ENCODE measurements at places on chromosomes 1 and 21. TPM values are rescaled to one million over a fixed set of nuclear protein-coding genes. Genes with fewer than 3 reads are reported as not detected.

GRCh38 chr1:158248118-158248517 is 6.1 kb upstream of the CD1A start:
- no peak for DNase-seq

DNA sequence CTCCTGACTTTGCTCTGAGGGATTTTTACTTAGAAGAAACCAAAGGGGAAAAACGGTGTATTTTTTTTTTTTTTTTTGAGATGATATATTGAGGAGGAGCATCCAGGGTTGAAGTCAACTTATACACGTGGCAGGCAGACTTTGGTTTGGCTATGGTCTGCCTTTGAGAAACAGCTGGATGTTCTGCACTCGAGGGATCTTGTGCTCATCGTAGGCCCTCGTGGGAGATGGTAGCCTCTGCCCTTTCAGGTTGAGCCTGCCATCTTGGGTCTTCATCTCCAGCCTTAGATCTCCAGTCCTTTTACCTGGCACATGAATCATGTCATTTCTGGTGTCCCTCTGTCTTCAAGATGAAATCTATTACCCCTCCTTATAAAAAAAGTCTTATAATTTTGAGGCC is 67.1 kb upstream of the UBE2U start:
- DNase-seq: no peak

Gene AQP10
- total RNA-seq: not detected

- DNase-seq: no peak
Measured at GRCh38 chr1:230049731-230050130, 17.3 kb upstream of the GALNT2 start.

Gene SPRR1B
- total RNA-seq: not detected

- DNase-seq: no peak
Measured at GRCh38 chr1:5781079-5781478, 211.1 kb downstream of the NPHP4 start.

GRCh38 chr1:223223091-223223995 is 80.3 kb upstream of the TLR5 start:
- DNase-seq: peak; percentile 45

DNA sequence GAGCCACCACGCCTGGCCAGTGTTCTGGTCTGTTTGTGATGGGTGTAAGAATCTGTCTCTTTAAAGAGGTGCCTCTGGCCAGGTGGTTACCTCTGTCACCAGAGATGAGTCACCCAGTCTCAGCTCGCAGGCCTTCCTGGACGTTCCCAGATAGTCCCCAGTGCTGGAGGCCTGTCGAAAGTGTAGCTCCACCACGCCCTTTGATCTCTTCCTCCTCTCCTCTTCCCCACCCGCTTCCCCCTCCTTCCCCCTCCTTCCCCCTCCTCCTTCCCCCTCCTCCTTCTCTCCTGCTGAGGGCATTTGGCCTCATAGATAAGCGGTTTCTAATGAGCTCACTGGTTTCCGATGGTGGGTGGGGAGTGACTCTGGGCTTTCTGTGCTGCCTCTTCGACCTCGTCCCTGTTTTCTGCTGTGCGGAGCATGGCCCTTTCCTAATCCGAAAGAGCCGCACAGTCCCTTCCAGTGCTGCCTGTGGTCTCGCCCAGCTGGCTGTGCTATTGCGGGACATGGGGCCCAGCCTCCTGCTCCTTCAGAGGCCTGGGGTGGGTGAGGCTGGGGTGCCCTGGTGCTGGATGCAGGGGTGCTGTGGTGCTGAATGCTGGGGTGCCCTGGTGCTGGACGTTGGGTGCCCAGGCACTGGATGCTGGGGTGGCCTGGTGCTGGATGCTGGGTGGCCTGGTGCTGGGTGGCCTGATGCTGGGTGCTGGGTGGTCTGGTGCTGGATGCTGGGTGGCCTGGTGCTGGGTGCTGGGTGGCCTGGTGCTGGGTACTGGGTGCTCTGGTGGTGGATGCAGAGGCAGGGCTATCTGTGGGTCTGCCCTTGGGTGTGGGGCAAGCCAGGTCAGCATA is 19.2 kb downstream of the AGPAT3 start:
- no peak for DNase-seq

GRCh38 chr1:167695147-167695546 is 26.6 kb upstream of the MPZL1 start:
- DNase-seq: no peak

DNA sequence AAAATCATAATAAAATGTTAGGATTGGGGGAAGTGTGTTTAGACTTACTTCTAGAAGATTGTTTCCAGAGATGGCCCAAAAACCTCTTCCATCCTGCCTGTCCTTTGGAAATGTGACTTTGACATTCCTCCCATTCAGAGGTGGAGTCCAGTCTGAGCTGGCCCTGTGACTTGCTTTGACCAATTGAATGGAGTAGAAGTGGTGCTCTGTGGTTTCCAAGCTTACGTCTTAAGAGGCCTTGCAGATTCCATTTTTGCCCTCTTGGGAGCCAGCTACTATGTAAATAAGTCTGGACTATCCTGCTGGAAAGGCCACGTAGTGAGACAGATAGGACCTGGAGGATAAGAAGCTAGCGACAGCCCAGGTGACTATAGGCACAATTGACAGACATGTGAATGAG is 1.3 kb upstream of the NT5C1A start:
- no peak for DNase-seq

GRCh38 chr1:235326719-235327558 is 1.0 kb downstream of the ARID4B start:
- DNase-seq: no peak

Gene ST6GALNAC3
- 34.5 TPM for total RNA-seq

DNA sequence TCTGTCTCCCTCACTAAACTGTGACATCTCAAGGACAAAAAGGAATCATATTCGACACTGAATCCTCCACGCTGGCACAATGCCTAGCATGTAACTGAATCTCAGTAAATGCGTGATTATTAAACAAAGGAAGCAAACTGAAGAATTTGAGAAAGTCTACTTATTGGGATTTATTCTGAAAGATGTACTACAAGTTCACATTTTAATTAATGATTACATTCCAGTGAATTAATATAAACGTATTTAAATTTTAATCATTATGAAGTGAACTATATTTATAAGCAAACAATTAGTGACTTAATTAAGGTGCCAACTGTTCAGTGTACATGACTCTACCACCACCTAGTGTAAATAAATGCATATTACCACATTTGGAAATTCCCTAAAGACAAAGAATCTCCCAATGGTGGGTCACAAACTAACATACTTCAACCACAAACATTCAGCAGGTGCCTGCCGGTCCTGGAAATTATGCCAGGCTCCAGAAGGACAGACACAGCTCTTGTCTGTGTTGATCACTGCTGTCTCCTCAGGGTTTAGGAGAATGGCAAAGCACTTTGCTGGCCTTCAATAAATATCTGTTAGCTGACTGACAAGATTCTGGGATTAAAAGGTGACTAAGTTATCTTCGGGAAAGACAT is 56.3 kb downstream of the SMYD3 start:
- DNase-seq: no peak

DNA sequence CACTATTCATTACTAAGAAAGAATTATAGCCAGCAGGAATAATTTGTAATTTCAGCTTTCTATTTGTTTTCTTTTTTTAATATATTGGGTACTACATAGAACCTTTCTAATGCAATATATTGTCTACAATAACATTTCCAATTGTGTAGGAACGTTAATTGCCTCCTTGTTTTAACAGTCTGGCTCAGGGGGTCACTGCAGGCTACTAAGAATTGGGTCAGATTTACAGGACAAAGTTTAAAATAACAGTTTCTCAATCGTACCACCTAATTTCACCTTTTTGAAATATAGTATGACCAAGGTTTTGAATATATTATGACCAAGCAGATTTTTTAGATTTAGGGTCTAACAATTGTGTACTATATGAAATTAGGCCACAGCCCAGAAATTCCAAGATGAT is 2.4 kb downstream of the CFH start:
- DNase-seq: no peak

Gene GRIK3
- total RNA-seq: under 0.01 TPM

DNA sequence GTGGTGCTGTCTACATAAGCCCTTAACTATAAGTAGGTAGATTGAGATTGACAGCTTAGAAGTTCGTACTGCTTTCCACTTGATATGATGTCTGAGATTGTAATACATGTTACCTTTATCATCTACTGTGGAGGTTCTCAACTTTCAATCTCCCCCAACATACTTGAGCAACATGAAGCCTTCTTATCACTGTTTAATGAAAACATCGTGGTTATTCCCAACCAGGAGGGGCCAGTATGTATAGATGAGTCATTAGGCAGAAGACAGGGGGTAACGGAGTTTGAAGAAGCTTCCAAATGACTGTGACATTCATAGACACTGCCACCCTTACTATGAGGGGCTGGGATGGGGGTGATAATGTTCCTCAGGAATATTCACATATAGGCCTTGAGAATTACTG is 36.0 kb downstream of the CENPF start:
- DNase-seq: no peak

- DNase-seq: peak; percentile 36
Measured at GRCh38 chr1:213327017-213327667, 276.1 kb downstream of the RPS6KC1 start.

DNA sequence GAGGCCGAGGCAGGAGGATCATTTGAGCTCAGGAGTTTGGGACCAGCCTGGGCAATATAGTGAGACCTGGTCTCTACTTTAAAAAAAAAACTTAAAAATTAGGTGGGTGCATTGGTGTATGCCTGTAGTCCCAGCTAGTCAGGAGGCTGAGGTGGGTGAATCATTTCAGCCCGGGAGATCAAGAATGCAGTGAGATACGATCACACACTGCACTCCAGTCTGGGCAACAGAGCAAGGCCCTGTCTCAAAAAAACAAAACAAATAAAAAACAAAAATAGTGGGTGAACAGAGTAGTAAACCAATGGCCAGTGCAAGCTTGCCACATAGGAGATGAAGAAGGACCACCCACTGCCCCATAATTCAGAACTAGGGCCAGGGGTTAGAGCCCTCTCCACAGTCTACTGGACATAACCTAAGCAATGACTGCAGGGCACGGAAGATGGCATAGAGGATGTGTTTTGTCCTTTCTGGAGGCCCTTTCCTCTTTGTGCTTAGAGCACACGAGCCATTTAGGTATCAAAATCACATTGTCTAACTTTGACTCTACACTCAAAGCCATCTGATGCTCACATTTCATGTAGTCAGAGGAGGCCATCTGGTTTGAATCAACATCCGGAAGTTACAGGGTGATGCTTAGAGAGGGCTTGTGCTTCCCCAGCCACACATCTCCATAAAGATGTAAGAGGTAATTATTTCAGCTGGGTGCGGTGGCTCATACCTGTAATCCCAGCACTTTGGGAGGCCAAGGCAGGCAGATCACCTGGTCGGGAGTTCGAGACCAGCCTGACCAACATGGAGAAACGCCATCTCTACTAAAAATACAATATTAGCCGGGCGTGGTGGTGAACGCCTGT is 12.6 kb downstream of the CD2 start:
- no peak for DNase-seq

Gene GUCA2B
- not detected for total RNA-seq

GRCh38 chr1:19123837-19124236 is 86.2 kb downstream of the UBR4 start:
- no peak for DNase-seq

- peak; percentile 33 for DNase-seq
Measured at GRCh38 chr1:110563089-110563488, 43.1 kb downstream of the KCNA2 start.

GRCh38 chr1:184061396-184062003 is 10.0 kb downstream of the TSEN15 start:
- no peak for DNase-seq

Gene SUMO3
- total RNA-seq: 69.2 TPM

DNA sequence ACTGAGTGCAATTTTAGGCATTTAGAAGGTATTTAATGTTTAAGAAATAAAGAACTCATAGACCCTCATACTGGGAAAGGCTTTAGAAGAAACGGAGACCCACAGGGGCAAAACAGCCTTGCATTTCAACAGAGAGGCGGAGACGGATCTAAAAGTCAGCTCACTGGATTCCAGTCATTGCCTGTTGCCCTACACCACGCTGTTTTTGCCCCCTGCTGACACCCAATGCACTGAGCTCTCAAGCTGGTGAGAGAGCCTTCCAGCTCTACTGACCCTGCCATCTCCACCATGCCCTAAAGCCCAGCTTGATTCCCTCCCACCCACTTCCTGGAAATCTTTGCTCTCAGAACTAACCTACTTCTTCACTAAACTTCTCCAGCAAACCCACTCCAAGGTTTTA is 7.2 kb upstream of the TRAF3IP3 start:
- no peak for DNase-seq

GRCh38 chr1:22143065-22144033 is at the start of gene WNT4:
TSS of gene WNT4 (minus strand) at chr1:22143097. CDS start at chr1:22142922, 175 bp downstream.
- no peak for DNase-seq

GRCh38 chr1:158058237-158058985 is 65.0 kb downstream of the KIRREL1 start:
- DNase-seq: no peak

Gene CLCA4
- total RNA-seq: not detected

GRCh38 chr1:33330361-33330890 is 9.5 kb upstream of the A3GALT2 start:
- no peak for DNase-seq

DNA sequence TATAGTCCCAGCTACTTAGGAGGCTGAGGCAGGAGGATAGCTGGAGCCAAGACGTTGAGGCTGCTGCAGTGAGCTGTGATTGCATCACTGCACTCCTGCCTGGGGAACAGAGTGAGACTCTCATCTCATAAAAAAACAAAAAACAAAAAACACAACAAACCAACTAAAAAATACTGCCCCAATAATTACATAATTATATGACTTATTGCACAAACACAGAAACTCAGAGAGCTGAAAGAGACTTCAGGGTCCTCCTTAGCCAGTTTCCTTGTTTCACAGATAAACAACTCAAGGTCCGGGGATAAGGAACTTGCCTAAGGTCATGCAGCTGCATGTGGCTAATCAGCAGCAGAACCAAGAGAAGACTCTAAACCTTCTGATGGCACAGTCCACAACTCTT is 11.9 kb downstream of the EXTL2 start:
- no peak for DNase-seq

Gene EPHA10
- 0.11 TPM for total RNA-seq

DNA sequence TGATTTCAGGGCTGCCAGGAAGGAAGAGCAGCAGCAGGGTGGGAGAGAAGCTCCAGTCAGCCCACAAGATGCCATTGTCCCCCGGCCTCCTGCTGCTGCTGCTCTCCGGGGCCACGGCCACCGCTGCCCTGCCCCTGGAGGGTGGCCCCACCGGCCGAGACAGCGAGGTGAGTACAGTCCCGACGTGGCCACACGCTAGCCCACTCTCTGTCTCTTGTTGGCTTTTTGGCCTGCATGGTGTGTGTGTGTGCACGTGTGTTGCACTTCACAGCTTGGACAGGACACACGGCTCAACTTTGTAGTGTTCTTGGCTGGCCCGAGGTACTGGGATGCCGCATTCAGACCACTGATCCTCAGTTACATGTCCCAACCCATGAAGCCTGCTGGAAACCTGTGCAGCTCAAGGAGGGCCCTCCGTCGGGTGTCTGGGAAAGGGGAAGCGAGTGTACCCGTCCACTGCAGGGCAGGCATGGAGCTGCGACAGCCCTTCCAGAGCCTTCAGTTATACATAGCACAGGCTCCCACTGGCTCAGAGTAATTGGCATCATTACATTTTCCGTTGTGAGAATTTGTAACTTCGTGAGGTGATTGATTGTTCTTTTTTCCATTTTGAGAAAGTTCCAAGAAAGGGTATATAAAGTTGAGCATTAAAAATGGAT is 454 bp downstream of the CORT start:
- DNase-seq: no peak

Gene TMEM81
- not detected for total RNA-seq

Gene SNAPIN
- 61.0 TPM for total RNA-seq
